ENCODE measurements at places on chromosomes 2 and 18.

DNA sequence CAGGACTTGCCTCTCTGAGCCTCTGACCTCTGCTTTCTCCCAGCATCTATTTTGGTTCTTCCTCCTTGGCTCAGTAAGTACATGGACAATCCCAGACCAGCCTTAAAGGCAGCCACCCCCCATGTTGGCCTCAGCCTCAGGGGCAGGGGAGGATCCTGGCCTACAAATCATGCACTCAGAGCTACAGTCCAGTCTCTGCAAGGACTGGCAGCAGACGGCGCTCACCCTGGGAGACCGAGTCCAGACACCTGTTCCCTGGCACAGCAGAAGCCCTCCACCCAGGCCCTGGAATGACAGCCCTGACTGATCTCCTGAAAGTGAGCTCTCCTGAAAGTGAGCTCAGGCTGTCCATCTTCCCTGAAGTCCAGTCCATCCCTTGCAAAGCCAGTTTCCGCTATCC is 25.7 kb upstream of the PTPN4 start:
- no peak for DNase-seq

DNA sequence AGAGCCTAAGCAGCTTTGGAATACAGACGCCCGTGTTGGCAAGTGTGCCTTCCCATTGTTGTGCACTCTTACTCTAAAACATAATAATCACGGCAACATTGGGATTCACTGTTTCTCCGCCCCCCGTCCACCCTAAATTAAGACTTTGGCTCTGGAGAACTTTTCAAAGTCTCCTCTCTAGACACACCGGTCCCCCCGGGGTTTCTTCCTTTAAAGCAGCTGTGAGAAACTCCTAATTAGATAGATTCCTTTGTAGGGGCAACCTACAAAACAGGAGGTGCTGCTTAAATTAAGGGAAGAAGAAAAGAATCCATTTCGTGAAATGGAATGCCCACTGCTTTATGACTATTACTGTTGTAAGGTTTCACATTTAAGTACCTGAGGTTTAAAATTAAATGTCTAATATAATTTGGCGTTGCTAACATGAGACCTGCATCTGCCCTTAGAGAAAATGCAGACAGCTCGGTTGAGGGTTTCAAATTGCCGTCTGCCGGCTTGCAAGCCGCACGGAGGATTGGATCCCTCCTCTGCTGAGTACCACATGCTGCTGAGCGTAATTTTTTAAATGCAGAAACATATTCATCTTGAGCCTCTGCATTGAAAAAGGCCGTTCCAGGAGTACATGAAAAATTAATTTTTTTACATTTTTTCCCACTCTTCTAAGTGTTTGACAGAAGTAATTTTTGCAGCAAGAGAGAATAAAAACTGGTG is 233.3 kb downstream of the GBX2 start:
- no peak for DNase-seq

DNA sequence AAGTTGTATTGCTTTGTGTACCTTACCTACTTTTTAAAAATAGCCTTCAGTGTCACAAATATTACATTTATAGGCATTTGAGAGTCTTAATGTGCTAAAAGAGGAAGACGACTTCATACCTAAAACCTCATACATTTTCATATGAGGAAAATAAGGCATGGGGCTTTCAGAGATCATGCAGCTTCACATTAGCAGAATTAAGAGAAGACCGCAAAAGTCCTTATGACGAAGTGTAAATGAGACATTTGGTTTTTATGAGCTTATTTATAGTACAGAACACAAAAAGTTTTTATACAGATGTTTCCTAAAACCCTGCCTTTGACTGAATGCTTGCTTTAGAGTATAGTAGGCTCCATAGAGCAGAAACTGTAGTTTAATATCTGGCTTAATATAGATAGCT is 10.1 kb upstream of the CCDC138 start:
- no peak for DNase-seq

- DNase-seq: no peak
Observed at GRCh38 chr2:219636941-219637841, 9.8 kb downstream of the SLC4A3 start.

- DNase-seq: no peak
Observed at GRCh38 chr2:105187531-105187930, 54.0 kb upstream of the GPR45 start.

DNA sequence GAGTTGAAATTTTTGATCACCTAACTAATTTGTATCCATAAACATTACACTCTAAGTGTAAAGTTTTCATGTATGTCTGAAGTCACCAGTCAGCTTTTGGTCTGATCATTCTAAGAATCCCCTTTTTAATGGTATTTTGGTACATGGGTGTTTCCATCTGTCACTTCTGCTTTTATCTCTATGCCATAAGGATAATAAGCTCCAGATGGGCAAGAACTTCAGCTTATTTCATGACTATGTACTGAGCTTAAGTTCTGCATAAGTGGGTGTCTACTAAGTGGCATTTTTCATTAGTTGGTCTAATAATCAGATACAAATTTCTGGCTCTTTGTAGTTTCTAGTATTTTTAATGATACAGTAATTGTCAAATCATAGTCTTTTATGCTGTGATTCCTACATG is 20.4 kb downstream of the UBXN4 start:
- DNase-seq: no peak

DNA sequence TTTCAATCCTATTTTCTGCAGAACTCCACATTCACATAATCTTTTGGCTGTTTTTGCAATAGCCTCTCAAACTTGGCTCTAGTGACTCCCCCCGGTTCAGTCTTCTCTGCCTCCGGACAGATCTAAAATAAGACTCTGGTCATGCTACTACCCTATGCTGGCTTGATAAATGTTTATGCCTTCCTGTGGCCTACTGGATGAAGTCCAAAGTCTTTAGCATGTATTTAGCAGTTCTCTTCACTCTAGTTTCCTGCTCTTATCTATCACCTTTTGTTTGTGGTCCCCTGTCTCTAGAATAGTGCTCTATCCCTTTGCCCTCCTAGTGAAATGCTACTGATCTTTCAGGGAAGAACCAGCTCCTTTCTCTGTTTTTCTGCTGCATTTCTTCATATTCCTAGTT is 14.4 kb downstream of the ADCYAP1 start:
- DNase-seq: no peak

- no peak for DNase-seq
Observed at GRCh38 chr18:31247574-31248199, 70.3 kb upstream of the DSG1 start.

- DNase-seq: no peak
Observed at GRCh38 chr2:167135706-167136105, 247.4 kb downstream of the XIRP2 start.

DNA sequence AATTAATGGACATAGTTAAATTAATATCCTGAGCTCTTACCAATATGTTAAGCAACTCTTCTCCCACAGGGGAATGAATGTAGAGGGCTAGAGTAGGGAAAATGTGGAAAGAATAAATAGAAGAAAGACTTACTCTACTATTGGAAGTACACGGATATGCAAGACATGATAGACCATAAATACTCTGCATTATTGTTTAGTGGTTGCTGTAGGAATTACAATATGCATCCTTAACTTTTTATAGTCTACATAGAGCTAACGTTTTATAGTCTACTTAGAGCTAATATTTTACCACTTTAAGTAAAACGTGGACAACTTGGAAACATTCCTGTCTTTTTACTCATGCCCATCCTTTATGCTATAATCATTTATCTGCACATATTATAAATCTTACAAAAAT is 163.8 kb upstream of the GALNT5 start:
- DNase-seq: no peak

DNA sequence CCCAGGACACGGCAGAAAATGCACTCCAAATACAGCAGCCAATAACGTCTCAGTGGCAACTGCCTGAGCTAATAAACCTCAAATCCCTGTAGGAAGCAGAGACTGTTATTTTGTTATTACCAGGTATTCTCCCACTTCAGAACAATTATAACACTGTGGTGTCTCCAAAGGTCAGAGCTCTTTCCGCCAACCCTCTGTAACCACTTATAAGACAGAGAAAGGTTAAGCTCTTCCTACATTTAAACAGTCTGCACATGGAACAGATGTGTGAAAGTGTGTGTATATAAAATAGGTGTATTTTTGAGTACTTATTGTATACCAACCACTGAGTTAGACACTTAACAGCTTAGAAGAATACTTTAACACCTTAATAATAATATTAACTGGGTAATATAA is 64.1 kb downstream of the FBXO15 start:
- no peak for DNase-seq

DNA sequence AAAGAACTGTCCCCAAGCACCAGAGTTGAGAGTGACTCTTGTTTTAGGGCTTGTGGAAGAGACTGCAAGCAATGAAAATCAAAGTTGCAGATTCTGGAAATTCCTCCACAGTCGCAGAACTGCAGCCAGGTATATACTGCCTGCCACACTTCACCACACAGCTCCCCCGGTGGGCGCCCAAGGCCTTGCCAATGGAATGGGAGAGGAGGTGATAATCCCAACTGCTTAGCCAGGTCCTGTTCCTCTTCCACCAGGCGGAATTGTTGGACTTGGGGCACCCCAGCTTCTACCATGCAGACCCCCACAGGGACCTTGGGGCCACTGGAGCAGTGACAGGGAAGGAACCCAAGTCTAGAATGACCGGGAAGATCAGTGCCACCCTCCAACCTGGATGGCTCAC is 4.8 kb upstream of the PDIA6 start:
- no peak for DNase-seq

DNA sequence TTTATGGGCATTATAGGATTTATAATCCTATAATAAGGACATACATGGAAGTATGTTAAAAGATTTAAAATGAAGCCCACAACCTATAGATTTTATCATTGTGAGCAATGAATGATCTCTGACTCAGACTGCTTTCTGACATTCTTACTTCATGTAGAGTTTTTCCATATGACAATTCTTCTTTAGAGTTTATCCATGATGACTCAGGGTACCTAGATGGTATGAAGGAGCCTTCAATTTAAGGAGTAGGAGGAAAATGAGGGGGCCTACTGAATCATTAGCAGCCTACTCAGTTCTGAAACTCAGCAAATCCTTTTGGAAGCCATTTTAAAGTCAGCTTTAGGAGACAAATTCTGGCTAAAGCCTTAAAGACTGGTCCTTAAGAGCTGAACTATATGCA is 10.4 kb downstream of the PELI1 start:
- no peak for DNase-seq

DNA sequence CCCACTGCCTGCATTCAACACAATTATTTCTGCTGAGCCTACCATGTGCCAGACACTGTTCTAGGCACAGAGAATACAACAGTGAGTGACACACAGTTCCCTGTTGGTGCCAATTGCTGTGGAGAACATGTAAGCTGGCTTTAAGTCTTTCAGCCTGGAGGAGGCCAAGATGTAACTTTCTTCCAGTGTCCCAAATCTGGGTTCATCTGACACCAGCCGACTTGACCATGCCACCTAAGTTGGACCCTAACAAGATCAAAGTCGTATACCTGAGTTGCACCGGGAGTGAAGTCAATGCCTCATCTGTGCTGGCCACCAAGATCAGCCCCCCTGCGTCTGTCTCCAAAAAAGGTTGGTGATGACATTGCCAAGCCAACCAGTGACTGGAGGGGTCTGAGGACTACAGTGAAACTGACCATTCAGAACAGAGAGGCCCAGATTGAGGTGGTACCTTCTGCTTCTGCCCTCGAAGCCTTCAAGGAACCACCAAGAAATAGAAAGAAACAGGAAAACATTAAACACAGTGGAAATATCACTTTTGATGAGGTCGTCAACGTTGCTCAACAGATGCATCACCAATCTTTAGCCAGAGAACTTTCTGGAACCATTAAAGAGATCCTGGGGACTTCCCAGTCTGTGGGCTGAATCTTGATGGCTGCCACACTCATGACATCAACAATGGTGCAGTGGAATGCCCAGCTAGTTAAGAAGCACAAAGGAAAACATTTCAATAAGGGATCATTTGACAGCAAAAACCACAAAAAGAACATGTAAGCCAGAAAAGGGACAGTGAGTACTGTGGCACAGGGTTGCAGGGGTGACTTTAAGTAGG is 6.3 kb downstream of the TRABD2A start:
- DNase-seq: no peak

DNA sequence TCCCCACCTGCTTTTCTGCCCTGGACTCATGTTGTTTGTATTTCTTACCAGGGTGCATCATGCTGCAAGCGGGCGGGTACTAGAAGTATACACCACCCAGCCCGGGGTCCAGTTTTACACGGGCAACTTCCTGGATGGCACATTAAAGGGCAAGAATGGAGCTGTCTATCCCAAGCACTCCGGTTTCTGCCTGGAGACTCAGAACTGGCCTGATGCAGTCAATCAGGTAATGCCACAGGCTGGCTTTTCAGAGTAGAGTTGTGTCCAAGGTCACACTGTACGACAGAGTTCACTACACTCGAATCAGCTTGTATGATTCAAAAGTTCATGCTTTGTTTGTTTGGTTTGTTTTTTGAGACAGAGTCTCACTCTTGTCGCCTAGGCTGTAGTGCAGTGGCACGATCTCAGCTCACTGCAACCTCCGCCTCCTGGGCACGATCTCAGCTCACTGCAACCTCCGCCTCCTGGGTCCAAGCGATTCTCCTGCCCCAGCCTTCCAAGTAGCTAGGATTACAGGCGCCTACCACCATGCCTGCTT is 19.4 kb downstream of the SRSF7 start:
- DNase-seq: no peak

DNA sequence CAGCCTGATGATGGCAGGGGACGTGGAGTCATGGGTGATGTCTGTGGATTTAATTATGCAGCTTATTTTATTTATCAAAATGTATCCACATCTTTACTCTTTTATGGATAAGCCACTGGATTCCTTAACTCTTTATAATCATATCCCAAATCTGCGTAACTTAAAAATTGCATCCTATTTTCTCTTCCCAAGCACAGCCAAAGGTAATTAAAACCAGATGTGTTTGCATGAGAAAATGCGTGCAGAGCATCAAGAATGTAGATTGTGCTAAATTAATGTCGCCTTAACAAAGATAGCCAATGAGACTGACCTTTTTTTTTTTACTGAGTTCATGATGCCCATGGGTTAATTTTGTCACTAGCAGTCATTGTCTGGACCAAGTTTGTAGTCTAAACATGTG is 10.0 kb downstream of the SH3RF3 start:
- no peak for DNase-seq

GRCh38 chr2:190786404-190787166 is 94.0 kb upstream of the GLS start:
- no peak for DNase-seq

GRCh38 chr2:121149384-121149783 is 135.6 kb downstream of the TFCP2L1 start:
- DNase-seq: no peak

DNA sequence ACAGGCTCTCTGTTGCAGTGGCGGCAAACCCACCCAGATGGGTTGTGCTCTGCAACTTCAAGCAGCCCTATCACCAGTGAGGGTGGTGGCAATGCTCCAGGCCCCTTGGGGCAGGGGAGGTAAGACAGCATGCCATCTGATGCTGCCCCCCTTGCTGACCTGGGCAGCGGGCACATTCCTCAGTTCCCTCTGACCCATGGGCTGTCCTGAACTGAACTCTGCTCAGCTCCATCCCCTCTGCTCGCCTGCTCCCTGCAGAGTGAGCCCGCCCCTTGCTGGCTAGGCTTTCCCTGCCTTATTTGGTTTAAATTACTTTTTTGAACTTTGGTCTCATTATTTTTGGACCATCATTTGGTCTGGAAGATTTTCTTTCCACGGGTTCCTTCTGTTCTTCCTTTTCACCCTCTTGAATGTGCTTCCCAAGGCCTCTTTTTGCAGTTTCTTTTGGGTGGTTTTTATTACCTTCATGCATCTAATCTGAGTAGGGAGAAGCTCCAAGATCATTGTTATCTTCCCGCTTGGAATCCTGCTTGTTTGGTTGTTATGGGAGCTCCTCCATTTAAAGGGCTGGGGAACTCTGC is 565.4 kb downstream of the TNS1 start:
- no peak for DNase-seq

- DNase-seq: no peak
Observed at GRCh38 chr18:48947092-48947491, 3.7 kb downstream of the SMAD7 start.

Measured in vagina (tissue), 2 donors.